ENCODE measurements at places on chromosomes 1 and 21.

DNA sequence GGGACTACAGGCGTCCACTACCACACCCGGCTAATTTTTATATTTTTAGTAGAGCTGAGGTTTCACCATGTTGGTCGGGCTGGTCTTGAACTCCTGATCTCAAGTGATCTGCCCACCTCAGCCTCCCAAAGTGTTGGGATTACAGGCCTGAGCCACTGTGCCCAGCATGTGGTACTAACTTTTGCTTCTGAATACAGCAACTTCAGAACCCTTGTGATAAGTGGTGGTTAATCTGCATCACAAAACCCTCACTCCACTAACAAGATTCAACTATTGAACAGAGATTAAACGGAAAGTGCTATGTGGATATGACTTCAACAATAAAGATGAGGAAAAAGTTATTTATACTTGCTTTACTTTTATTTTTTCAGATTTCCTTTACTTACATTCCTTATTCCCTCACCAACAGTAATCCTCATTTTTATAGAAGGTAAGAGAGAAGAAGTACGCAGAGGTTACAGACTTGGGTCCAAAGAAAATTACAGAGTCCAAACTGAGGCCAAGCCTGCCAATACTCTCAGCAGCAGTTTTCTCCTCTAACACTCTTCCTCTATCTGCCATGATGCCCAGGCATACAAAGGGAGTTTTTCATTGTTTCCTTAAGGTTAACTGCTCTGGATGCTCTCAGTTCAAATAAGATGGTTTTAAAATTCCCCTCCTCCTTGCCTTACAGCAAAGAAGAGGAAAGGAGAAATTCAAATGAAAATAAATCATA is 44.3 kb downstream of the SLC16A1 start:
- no peak for DNase-seq

- no peak for DNase-seq
Measured at GRCh38 chr1:184018622-184019021, 18.9 kb downstream of the COLGALT2 start.

DNA sequence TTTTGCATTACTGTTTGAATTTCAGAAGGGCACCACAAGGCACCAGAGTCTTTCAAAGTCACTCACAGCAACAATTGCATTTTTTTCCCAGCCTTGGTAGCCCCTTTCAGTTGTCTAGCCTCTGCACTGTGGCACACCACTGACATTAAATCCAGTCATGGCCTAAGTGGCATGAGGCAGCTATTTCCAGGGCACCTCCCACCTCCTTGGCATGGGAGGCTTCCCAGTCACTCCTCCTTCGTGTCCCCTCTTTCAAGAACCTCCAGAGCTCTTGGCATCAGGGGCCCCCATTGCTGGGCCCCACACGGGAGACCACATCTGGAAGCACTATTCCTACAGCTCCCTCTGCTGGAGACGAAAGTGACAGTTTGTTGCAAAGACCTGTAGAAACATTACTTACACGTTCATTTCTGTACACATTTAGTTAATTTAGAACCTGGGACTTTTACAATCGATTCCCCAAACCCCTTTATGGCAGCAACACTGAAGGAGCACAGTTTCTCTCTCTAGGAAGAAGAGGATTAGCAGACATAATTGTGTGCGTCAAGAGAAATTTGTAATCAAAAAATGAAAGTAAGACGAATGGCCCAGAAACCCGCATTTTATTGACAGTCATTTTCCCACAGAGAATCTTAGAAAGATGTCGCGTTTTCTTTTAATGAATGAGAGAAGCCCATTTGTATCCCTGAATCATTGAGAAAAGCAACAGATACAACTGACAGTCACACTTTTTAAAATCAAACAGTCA is 5.7 kb upstream of the CHD5 start:
- no peak for DNase-seq

GRCh38 chr21:38714999-38715398 is 90.7 kb upstream of the ETS2 start:
- no peak for DNase-seq

DNA sequence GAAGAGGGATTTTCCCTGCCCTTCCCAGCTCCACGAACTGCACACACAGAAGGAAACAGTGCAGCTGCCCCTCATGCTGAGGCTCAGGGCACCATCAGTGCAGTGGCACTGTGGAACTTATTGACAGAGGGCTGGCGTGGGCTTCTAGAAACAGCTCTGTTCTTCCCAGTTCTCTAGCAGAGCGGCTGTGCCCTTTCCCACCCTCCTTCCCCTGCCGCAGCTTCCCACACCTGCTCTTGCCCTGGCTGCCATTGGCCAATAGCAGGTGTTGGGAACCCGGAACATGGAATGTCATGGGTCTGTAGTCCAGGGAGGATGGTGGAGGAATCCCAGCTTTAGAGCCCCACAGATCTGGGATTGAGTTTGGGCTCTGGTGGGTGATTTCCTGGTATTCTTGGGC is 343.8 kb downstream of the RPS6KC1 start:
- no peak for DNase-seq

- no peak for DNase-seq
Measured at GRCh38 chr21:31592516-31592915, 67.0 kb upstream of the SOD1 start.

GRCh38 chr1:57770772-57771171 is 346.9 kb upstream of the DAB1 start:
- no peak for DNase-seq

GRCh38 chr1:67647814-67648358 is 37.1 kb upstream of the GADD45A start:
- DNase-seq, result no peak

GRCh38 chr1:215779729-215780128 is 212.6 kb downstream of the KCTD3 start:
- DNase-seq, result no peak

- DNase-seq, result no peak
Measured at GRCh38 chr1:194279975-194280374, 1093.6 kb upstream of the B3GALT2 start.

DNA sequence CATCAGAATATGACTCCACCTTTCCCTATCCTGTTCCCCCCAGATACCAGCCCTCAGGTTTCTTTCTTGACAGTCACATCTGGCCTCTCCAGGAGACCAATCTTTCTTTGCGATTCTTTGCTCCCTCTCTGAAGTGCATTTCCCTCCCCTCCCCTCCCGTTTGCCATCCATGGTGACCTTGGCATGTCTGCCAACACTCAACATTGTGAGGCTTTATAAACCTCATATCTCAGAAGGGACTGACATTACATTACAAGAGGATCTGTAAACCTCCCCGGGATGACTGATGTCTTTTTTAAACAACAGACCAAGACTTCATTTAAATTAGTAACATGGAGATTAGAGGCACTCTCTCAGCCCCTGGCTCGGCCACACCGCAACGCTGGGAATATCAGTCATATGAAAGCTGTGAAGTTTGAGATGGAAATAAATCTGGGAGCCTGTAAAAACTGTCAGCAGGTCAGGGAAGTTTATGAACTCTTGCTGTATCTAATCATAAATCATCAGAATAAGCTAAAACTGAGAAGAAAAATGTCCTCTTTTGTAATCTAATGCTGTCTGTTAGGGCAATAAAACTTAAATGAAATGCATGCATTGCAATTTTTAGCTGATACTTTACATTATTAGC is 401.7 kb upstream of the PROX1 start:
- no peak for DNase-seq

GRCh38 chr1:220296981-220297380 is 24.7 kb upstream of the RAB3GAP2 start:
- DNase-seq, result no peak

DNA sequence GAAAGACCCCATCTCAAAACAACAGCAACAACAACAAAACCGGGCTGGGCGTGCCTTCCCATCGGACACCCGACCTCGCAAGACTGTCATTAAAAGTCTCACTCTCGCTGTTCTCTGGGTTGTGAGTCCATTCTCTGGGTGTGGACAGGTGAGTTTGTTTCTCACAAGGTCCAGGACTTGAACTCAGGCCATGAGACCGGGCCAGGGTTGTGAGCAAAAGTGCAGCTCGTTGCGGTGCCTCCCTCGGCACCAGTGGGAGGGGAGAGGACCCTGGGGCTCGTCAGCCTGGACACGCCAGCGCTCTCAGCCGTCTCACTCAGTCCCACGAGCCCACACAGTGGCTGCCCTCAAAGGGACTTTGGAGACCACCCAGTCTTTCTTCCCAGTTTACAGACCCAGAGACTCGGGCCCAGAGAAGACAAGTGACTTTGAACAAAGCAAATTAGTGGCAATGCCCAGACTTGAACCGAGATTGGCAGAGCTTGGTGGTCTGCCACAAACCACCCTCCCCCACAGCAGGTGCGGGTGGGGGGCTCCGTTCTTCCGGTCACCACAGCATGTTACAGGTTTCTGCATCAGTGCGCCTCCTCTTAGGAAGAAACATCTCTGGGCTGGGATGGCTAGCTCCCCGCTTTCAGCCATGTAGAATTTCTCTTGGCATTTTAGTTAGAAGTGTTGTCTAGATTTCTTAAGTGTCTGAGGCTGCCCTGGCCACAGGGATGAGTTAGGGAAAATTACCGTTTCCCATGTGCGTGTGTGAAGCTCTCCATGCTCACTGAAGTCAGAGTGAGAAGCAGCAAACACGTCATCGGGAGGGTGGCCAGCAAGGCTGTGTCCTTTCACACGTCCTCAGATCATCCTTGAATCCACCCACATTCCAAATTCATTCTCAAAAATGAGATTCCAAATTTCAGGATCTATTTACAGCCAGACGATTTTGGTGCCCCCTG is 28.3 kb downstream of the LRRC3 start:
- DNase-seq, result no peak

GRCh38 chr21:17708522-17709265 is 96.0 kb upstream of the BTG3 start:
- no peak for DNase-seq

DNA sequence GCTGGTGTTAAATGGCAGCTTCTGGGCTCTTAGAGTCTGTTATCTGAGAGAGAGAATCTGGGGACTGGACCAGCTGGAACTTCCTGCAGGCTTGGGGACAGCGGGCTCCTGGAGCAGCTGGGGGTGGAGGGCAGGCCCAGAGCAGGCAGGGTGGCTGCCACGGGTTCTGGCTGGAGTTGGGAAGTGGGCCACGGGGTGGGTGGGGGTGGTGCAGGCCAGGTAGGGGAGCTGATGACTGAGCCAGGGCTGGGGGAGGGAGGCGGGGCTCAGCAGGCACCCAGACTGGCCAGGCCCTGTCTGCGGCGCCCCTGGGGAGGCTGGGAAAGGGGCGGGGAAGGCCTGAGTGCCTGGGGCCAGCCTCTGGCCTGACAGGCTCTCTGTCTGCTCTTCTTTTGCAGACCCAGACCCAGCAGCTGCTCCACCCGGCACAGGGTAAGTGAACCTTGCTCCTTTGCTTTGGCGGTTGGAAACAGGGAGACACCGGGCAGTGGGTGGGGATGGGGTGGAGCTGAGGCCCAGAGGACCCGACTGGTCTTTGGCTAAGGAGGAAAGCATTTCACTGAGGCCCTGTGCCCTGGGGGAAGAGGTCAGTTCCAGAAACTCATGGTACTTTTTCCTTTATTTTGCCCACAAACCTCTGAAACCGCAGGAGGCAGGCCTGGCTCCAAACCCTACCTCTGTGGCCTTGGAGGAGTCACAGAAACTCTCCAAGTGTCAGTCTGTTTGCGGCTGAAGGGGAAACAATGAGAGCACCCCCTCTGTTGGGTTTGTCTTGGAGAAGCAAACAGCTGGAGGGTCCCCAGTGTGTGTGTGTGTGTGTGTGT is 48.8 kb downstream of the ARHGEF10L start:
- DNase-seq, result peak; percentile 81

- no peak for DNase-seq
Measured at GRCh38 chr1:234543442-234544086, 64.6 kb upstream of the TARBP1 start.

- DNase-seq, result no peak
Measured at GRCh38 chr1:159121526-159121925, 45.0 kb upstream of the AIM2 start.

DNA sequence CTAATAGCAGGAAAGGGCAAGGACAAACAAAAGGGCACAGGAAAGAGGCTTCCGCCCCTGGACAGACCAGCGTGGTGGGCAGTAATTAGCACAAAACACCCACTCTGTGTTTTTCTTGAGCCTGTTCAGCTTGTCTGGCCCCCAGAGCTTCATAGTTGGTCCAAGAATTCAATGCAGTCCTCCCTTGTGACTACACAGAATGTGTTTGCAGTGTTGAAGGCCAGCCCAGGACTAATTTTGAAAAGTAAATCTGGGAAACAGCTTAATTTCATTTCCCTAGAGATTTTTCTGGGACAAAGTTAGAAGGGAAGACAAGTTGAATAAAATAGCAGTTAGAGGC is 49.2 kb upstream of the LMO4 start:
- DNase-seq, result no peak

GRCh38 chr1:54965624-54966340 is 14.6 kb upstream of the TMEM61 start:
- no peak for DNase-seq

DNA sequence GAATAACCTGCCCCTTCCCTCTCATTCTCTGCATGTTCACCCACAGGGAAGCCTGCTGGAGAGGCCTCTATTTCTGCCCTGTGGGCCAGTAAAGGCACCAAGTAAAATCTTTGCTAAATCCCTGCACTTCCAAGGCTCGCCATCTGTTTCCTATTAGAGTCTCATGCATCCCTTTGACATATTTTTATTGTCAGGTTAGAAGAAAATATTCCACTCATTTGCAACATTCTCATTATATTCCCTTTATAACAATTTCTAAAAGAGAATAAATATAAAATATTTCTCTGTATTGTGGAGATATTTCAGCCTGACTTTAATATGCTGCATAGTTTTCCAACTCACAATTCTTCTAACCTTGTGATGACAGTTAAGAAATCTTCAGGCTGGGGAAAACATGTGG is 340.4 kb upstream of the VAMP3 start:
- no peak for DNase-seq

DNA sequence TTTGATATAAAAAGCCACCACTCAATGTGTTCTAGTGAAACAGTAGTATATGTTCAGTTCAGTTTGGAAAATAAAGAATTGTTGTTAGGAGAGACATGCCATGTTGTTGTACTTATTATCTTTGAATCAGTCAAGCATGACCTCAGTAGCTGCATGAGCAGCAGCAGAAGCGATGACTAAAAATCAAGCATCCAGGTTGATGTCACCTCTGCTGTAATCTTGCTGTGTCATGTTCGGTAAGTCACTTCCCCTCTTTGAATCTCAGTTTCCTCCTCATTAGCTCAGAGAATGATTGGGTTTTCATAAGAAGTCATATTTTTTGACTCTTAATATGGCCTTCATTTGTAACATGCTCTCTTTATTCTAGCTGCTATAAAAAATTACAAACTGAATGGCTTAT is 428.4 kb upstream of the B3GALT2 start:
- no peak for DNase-seq
